ENCODE measurements at places on chromosomes 7 and 10.

DNA sequence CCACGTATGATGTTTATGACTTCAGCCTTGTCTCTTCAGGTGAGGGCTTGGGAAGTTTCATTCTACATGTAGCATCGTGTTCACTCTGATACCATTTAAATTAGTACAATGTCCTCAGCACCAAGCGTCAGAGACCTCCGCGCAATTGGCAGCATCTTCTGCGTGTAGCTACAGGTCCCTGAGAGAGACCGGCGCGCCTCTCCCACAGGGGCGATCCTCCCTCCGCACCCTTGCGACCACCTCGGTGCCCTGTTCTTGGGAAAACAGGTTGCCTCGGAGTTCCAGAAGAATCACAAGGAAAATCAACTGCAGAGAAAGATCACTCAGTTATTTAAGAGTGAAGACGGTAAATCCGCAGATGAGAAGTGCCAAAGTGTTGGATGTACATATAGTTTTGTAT is 206.2 kb downstream of the GATA3 start:
- DNase-seq = no peak

- no peak for DNase-seq
These were observed 45.9 kb upstream of the CUL1 start for GRCh38 chr7:148652773-148653172.

GRCh38 chr10:121510201-121510771 is 88.0 kb downstream of the FGFR2 start:
- DNase-seq = no peak

- no peak for DNase-seq
These were observed 76.2 kb downstream of the CYP51A1 start for GRCh38 chr7:92058040-92058439.

DNA sequence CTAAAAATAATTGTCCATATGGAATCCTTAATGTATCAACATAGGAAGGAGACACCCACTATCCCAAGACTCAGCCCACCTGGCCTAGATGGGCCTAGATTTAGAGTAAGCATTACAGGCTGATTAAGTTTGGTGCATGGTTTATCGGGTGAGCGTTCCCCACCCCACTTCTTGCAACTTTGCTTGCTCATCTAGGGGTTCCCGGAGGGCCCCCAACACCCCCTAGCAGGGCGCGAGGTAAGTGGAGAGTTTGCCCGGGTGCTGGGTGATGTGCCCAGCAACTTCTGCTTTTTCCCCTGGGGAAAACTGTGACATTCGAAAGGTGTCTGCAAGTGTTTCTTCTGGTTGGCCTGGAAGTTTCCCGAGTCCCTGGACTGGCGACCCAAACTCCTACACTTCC is 31.7 kb downstream of the SKIDA1 start:
- no peak for DNase-seq

DNA sequence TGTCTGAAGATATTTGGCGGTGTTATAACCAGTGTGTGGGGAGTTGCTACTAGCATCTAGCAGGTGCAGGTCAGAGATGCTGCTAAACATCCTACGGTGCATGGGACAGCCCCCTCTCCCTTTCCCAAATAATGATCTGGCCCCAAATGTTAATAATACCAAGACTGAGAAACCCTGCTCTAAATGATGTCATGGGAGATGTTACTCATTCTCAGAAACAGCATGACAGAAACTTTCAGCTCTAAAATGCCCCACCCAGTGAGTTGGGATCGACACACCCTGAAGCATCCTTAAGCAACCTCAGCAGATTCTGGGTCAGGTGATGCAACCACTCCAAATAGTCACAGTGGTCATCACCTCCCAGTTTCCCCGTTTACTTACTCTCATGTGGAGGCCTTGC is 108.8 kb upstream of the MPP7 start:
- no peak for DNase-seq

GRCh38 chr7:23356726-23357125 is 57.6 kb downstream of the MALSU1 start:
- no peak for DNase-seq

DNA sequence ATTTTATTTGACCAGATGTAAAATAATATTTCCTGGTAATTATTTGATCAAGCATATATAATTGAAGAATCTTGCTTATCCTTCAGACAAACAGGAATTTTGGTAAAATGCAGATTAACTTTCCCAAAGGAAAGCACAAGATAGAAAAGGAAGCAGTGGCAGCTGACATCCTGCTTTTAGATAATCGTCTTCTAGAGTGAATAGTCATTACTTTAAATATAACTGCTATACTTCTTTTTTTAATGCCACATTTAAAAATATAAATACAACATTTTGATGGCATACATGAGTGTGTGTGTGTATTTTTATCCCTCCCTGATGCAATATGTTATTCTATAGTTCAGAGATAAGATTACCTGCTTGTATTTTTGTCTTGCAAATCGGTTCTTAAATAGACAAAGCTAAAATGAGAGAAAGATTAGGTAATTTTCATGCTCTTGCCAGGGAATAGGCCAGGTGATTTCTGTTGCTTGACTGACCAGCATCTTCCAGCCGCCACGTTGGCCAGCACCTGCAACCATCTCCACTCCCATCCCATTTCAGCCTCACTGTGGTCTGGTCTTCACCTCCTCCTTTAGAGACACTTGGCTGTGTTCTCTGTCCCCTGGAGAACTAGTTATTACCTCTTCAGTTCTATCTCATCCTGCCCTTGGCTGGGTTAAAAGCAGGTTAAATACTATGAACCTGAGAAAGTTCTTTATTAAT is 58.1 kb downstream of the MDFIC start:
- no peak for DNase-seq

DNA sequence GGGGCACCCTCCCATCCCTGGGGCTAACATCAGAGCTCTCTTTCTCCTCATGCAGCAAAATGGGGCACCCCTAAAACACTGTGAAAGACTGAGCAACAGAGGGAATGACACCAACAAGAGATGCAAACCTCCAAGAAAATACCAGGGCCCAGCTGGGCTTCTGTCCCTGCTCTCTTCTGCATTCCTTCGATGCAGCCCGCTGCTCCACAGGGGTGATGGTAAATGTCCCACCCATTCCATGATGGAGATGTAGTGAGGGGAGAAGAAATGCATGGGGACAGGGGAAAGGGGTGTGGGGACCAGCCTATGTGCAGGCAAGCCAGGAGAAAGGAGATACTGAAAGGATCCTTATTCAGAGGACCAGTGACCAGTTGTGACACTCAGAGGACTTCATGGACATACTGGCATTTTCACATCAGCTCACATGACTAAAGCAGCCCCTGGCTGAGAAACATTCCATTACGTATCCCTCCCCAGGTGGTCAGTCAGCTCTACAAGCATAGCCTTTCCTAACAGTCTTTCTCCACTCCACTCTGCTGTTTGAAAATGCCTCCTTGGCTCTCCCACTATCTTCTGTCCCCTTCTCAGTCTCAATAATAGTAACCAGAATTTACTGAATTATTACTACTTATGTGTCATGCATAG is 13.3 kb downstream of the SORBS1 start:
- no peak for DNase-seq

- no peak for DNase-seq
These were observed 606.3 kb upstream of the FZD8 start for GRCh38 chr10:36248304-36248981.

DNA sequence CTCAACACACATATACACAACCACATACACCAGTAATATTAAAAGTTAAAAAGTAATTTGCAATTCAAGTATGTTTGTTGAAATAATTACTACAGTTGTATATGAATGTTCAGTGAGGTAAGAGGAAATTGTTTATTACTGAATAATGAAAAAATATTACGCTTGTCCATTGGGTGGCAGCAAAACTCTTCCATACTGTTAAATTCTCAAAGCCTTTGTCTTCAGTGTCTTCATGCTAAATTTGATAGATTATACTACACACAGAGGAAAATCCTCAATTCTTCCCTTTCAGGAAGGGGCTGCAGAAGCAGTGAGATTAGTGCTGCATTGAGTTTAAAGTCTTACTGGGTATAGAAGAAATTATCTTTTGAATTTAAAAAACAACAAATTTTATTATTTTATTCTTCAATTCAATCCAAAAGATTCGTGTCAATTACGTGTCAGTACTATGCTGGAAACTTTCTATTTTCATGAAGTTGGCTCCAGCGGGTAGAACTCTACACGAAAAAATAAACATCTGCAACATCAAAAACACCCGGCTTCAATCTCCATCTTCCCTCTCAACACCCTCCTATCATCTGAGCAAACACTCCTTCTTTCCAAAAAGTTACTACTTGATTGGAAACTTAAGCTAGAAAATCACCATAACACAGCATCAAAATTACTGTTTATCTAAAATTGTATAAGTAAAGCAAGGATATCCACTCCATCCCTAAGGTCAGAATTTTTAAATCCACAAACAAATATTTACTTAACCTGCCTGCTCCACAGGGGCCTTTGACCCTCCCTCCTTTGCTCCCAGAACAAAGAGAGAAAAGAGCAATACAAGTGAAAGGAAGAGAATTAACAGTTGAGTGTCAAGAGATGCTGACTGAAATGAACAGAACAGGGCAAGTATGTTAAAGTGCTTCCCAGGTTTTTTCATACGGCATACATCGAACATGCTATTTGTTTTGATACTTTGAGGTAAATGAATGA is 37.0 kb upstream of the TES start:
- DNase-seq = peak; percentile 58

Measured in putamen (tissue), 1 donor.